Activated naive CD4-positive, alpha-beta T cell (primary cell): ENCODE measurements at places on chromosomes 7 and 10.

DNA sequence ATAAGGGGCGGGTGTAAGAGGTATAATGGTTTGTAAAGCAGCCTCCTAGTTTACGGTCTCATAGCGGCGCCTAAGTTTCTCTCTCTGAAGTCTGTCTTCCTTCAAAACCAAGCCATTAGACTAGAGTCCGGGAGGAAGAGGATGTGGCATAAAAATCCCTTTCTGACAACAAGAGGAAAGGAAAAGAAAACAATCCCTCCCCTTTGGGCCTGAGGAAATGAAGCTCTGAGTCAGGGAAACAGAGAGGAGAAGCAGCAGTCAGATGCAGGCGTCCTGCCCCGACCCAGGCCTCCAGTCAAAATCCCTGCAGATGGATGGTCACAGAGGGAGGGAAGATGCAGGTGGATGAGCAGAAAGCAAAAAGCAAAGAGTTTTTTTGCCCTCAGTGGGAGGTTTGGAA lies 23.7 kb downstream of the PARP12 start:
- DNase-seq: no peak

- no peak for DNase-seq
These were observed 24.5 kb upstream of the EEPD1 start for GRCh38 chr7:36128448-36129047.

GRCh38 chr10:80632742-80633141 lies 95.0 kb downstream of the SH2D4B start:
- no peak for DNase-seq

- no peak for DNase-seq
These were observed 113.4 kb downstream of the BTRC start for GRCh38 chr10:101467286-101467770.

GRCh38 chr10:132112611-132113010 lies 46.9 kb downstream of the JAKMIP3 start:
- DNase-seq: no peak

- no peak for DNase-seq
These were observed 159.6 kb upstream of the IGFBP3 start for GRCh38 chr7:46080595-46081159.

- DNase-seq: no peak
These were observed 148.1 kb upstream of the CELF2 start for GRCh38 chr10:10869592-10869991.

- no peak for DNase-seq
These were observed 423.6 kb downstream of the DGKB start for GRCh38 chr7:14478834-14479510.

GRCh38 chr7:112079673-112080072 lies 126.5 kb downstream of the DOCK4 start:
- no peak for DNase-seq

DNA sequence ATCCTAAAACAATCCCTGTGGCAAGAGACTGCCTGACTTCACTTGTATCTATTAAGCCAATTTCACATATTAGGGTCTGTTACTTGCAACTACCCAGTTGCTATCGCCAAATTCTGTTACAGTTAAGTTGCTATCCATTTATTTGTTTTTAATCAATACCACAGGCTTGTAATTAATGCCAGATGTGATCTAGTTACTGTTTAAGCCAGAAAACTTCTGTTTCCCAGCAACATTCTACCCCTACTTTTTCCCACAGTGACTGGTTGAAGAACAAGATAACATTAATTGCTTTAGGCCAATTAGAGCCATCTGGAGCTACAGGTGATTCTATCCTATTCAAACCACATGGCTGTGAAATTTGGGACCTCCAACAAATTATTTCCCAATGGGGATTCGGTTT lies 131.3 kb downstream of the ALOX5 start:
- DNase-seq: no peak

DNA sequence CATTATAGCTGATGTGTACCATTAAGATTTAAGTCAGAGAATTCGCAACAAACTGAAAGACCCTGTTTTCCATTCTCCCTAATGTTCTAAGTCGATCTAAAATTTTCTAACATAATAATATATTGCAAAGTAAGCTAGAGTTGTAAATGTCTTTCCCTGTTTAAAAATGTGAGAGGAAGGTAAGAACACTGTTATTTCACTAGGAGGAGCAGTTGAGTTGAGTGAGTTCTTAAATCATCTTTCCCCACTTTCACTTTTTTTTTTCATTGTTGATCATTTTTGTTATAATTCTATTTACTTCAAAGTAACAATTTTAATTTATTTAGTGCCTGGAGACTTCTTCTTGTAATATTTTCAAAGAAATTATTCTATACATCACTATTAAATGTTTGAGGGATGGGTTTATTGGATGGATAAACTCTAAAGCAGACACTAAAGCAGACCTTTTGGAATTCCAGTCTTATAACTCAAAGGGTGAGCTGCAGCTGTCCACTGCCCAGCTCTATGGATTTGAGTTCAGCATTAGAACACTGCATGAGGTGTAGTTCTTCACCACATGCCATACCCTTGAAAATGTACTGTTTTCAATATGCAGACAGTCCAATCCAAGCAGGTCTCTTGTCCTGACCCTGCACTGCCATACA lies 181.3 kb upstream of the FZD1 start:
- DNase-seq: no peak

GRCh38 chr10:14527915-14528314 lies 197.2 kb upstream of the FRMD4A start:
- DNase-seq: no peak

DNA sequence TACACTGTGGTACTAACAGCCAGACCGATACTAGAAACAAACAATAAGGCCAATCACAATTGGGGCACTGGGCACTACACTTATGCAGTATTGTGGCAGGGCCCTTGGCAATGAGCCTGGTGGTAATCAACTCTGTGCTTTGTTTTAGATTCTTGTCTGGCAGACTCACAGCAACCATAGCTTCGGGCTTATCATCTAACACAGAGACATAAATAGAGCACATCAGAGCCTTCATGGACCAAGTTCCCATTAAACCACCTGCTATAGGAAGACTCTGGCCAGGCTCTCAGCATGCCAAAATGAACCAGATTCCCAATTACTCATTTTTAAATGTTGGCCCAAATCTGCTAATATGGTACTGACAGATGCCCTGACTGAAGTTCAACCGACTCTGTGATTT lies 218.6 kb downstream of the DGKI start:
- no peak for DNase-seq

GRCh38 chr10:133096616-133097269 lies 9.0 kb downstream of the ADGRA1 start:
- no peak for DNase-seq

DNA sequence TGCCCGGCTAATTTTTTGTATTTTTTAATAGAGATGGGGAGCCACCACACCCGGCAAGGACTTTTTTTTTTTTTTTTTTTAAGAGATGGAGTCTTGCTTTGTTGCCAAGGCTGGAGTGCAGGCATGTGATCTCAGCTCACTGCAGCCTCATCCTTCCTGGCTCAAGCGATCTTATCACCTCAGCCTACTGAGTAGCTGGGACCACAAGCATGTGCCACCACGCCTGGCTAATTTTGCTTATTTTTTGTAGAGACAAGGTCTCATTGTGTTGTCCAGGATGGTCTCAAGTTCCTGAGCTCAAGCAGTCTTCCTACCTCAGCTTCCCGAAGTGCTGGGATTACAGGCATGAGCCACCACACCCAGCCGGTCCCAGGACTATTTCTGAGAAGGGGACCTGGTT lies 9.3 kb upstream of the MCU start:
- no peak for DNase-seq
